ENCODE measurements at places on chromosomes 6 and 20.

DNA sequence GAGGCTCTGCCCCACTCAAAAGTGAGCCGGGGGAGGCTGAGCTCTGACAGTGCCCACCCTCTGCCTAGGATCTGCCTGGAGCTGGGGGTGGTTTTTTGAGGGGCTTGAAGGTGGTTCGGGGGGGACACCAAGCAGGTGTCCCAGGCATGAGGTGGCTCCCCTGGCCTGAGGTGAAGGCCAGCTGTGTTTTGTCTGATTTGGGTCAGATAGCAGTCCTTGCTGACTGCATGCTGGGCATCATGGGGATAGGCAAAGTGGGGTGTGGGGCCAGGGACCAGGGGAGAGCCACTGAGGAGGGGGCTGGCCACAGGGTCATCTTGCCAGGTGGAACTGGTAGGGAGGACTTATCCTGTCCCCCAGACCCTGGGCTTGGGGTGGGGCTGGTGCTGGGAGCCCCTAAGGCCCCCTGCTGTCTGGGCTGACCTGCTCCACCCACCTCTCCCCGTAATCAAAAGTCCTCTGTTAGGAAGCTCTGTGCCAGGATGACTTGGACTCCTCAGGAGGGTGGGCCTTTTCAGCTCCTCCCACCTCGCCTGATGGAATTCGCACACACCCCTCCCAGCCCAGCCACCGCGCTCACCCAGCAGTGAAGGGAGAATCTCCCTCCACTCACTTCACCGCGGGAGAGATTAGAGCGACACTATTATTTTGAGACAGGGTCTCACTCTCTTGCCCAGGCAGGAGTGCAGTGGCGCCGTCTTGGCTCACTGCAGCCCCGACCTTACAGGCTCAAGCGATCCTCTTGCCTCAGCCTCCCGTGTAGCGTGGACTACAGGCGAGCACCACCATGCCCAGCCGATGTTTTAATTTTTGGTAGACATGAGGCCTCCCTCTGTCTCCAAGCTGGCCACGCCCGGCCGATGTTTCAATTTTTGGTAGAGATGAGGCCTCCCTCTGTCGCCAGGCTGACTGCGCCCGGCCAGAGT lies 1.5 kb upstream of the COL9A3 start:
- no peak overlapping the region for H3K27ac ChIP-seq
- peak overlapping the region; percentile 36 for H3K4me3 ChIP-seq
- no peaks in the 10 kb centered on the region for H3K36me3 ChIP-seq
- H3K4me1 ChIP-seq = peaks cover 8% of the 10 kb centered on the region

DNA sequence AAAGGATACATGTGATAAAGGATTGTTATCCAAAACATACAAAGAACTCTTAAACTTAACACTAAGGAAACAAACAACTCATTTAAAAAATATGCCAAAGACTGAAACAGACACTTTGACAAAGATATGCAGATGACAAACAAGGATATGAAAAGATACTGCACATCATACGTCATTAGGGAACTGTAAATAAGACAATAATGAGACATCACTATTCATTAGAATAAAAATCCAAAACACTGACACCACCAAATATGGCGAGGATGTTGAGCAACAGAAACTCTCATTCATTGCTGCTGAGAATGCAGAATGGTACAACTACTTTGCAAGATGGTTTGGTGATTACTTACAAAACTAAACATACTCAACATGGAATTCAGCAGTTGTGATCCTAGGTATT lies 156.5 kb upstream of the FOXA2 start:
- no peaks in the 10 kb centered on the region for H3K36me3 ChIP-seq
- H3K27me3 ChIP-seq = peaks cover 2% of the 10 kb centered on the region
- no peak overlapping the region for H3K27ac ChIP-seq
- no peaks in the 10 kb centered on the region for H3K4me1 ChIP-seq
- no peak for DNase-seq

- peaks cover 4% of the 10 kb centered on the region for H3K36me3 ChIP-seq
- no peak overlapping the region for H3K4me3 ChIP-seq
- peaks cover 7% of the 10 kb centered on the region for H3K4me1 ChIP-seq
- no peak overlapping the region for H3K27ac ChIP-seq
- DNase-seq = no peak
- H3K27me3 ChIP-seq = no peaks in the 10 kb centered on the region
Measured at GRCh38 chr6:53251033-53251672, 97.6 kb downstream of the ELOVL5 start.

- H3K27me3 ChIP-seq = peaks cover 18% of the 10 kb centered on the region
- H3K4me1 ChIP-seq = no peaks in the 10 kb centered on the region
- H3K36me3 ChIP-seq = no peaks in the 10 kb centered on the region
- H3K4me3 ChIP-seq = no peak overlapping the region
- no peak overlapping the region for H3K27ac ChIP-seq
Measured at GRCh38 chr6:1144842-1145767, 166.8 kb upstream of the FOXQ1 start.

DNA sequence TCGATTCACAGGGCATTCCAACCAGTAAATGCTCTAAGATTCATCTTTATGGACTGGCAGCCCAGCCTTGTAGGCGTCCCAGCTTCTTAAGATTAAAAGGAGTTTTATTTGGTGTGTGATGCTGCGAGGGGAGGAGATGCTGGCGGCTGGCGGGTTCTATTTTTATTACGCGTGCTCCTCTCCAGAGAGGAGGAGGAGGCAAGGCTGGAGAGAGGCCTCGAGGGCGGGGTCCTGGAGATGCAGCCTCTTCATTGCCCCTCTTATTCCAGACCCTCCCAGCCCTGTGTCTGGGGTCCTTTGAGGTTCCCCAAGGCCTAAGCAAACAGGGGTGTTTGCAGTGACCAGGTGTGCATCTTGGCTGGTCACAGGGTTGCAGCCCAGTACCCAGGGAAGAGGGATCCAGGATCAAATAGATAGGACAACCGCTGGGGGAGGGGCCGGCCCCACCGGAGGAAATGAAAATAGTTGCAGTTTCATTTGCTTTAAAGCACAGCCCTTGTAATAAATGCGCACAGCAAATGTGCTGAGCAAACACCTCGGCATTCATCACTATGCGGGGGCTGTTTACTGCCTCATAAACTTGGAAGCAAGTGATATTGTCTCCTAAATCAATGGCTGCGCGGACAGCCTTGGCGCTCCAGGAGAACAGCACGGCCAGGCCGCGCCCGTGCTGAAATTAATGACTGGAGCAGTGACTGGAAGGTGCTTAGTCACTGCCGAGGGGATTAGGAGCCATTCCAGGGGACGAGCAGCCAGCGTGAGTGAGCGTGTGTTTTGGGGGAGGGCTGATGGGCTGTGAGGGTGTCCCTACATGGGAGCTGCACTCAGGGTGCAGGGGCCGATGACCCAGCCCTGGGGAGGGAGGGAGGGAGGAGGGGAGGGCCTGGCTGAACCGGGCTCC lies 83.0 kb downstream of the TMEM242 start:
- no peak for DNase-seq
- H3K4me3 ChIP-seq = no peak overlapping the region
- H3K27me3 ChIP-seq = peaks cover 31% of the 10 kb centered on the region
- H3K36me3 ChIP-seq = no peaks in the 10 kb centered on the region
- no peak overlapping the region for H3K27ac ChIP-seq

- peak overlapping the region; percentile 88 for H3K27ac ChIP-seq
- peaks cover 83% of the 10 kb centered on the region for H3K4me1 ChIP-seq
- peak; percentile 85 for DNase-seq
- peaks cover 2% of the 10 kb centered on the region for H3K27me3 ChIP-seq
- peak overlapping the region; percentile 68 for H3K4me3 ChIP-seq
- no peaks in the 10 kb centered on the region for H3K36me3 ChIP-seq
Measured at GRCh38 chr6:35727935-35728682, 8.7 kb upstream of the ARMC12 start.

- peak overlapping the region; percentile 24 for H3K4me3 ChIP-seq
- peak overlapping the region; percentile 54 for H3K27ac ChIP-seq
- no peaks in the 10 kb centered on the region for H3K27me3 ChIP-seq
- no peak for DNase-seq
- H3K4me1 ChIP-seq = peaks cover 71% of the 10 kb centered on the region
- H3K36me3 ChIP-seq = peaks cover 35% of the 10 kb centered on the region
Measured at GRCh38 chr20:51384875-51385274, 157.6 kb downstream of the NFATC2 start.

GRCh38 chr6:110338820-110339470 lies 19.2 kb downstream of the METTL24 start:
- DNase-seq = no peak
- peaks cover 3% of the 10 kb centered on the region for H3K4me1 ChIP-seq
- H3K4me3 ChIP-seq = no peak overlapping the region
- no peak overlapping the region for H3K27ac ChIP-seq
